ENCODE measurements at places on chromosomes 6 and 20. TPM values are rescaled to one million over a fixed set of nuclear protein-coding genes. Genes with fewer than 3 reads are reported as not detected.

Gene FABP7
- total RNA-seq, result not detected

Gene OPRL1
- total RNA-seq, result 0.88 TPM

Gene HLA-DRB5
- not detected for total RNA-seq

Gene SLC17A1
- not detected for total RNA-seq

Gene MOXD1
- total RNA-seq, result 25.2 TPM

All from placental pericyte (primary cell).